ENCODE measurements at places on chromosomes 12 and 14.

DNA sequence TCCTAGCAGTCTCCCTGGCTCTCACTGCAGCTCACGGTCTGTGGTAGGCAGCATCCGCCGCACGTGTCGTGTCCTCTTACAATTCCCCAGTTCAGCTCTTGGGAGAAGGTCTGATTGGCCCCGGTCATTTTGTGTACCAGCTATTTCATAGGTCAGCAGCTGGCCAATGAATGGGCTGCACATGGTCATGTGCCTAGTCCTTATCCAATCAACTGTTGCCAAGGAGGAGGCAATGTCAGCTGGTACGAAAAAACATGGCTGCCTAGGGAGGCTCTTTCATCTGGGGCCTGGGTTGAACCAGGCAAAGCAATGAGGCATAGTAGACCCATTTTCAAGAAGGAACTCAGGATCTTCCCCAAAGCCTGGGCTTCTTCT is 46.1 kb downstream of the RNFT2 start:
- no peak for DNase-seq

- no peak for DNase-seq
Measured at GRCh38 chr14:56742391-56742878, 67.8 kb downstream of the OTX2 start.

GRCh38 chr12:76790564-76791552 is 26.9 kb downstream of the ZDHHC17 start:
- DNase-seq: no peak

- no peak for DNase-seq
Measured at GRCh38 chr12:2408262-2408661, 355.5 kb downstream of the CACNA1C start.

DNA sequence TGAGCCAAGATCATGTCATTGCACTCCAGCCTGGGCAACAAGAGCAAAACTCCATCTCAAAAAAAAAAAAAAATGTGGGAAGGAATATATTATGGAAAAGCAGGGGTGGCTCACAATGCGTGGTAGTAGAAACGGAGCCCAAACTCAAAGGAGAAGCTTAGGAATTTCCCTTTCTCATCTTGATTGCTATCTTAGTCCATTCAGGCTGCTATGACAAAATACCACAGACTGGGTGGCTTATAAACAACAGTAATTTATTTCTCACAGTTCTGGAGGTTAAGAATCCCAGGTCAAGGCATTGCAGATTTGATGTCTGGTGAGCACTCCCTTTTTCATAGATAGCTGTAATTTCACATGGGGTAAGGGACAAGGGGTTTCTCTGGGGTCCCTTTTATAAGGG is 153.8 kb upstream of the KRR1 start:
- DNase-seq: no peak

DNA sequence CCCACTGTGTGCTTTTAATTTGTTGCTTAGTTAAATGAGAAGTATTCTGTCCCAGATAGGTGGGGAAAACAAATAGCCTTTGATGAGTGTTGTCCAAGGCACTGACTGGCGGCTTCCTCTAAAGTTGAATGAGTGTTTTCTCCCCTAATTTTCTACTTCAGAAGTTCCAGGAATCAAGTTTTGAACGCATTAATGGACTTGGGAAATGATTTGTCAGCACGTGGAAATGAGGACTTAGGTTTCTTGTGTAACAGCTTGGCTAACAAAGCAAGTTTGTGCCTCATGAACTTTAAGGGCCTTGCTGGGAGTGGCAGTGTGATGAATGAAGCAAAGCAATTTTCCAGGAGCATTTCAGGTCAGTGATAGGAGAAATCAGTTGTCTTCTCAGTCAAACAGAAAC is 56.9 kb downstream of the LIN52 start:
- DNase-seq: no peak

- no peak for DNase-seq
Measured at GRCh38 chr14:81535396-81536164, 1.9 kb upstream of the SEL1L start.

Measured in DND-41 (cell line).